Large intestine (tissue), 12 donors: ENCODE measurements at places on chromosomes 5 and 9. TPM values are rescaled to one million over a fixed set of nuclear protein-coding genes. Genes with fewer than 3 reads are reported as not detected.

The EMB gene
- 69.5 TPM for polyA plus RNA-seq

The SLC24A2 gene
- polyA plus RNA-seq, result 0.03 TPM

The FAM221B gene
- 0.10 TPM for polyA plus RNA-seq

The CCL27 gene
- polyA plus RNA-seq, result 0.18 TPM

The IL3 gene
- not detected for polyA plus RNA-seq

The LRRC26 gene
- 12.0 TPM for polyA plus RNA-seq

The ITGA2 gene
- 13.7 TPM for polyA plus RNA-seq

The INSL6 gene
- 0.51 TPM for polyA plus RNA-seq

The TLR4 gene
- 6.2 TPM for polyA plus RNA-seq

The GTF2H2C gene
- polyA plus RNA-seq, result 61.1 TPM

The ARHGEF37 gene
- polyA plus RNA-seq, result 4.5 TPM

The TARS1 gene
- polyA plus RNA-seq, result 75.9 TPM

The CYSTM1 gene
- polyA plus RNA-seq, result 94.5 TPM

The S1PR3 gene
- polyA plus RNA-seq, result 10.4 TPM

The GRAMD2B gene
- 54.2 TPM for polyA plus RNA-seq

The CDO1 gene
- 5.7 TPM for polyA plus RNA-seq

The TICAM2 gene
- 2.9 TPM for polyA plus RNA-seq

The CCNO gene
- polyA plus RNA-seq, result not detected

The WWC1 gene
- polyA plus RNA-seq, result 28.6 TPM

The RGS7BP gene
- 1.1 TPM for polyA plus RNA-seq

The KIF12 gene
- polyA plus RNA-seq, result 136 TPM

The TMC1 gene
- 0.16 TPM for polyA plus RNA-seq

The DMRT3 gene
- not detected for polyA plus RNA-seq

The PCDHB12 gene
- 1.2 TPM for polyA plus RNA-seq

The EGFLAM gene
- 4.4 TPM for polyA plus RNA-seq

The DMGDH gene
- polyA plus RNA-seq, result 1.3 TPM

The HRCT1 gene
- polyA plus RNA-seq, result 1.6 TPM

The MORN5 gene
- polyA plus RNA-seq, result 2.2 TPM

The ZNF367 gene
- 8.2 TPM for polyA plus RNA-seq

The GADD45G gene
- polyA plus RNA-seq, result 10.5 TPM

The WNT8A gene
- polyA plus RNA-seq, result not detected

The HK3 gene
- polyA plus RNA-seq, result 0.28 TPM

The POLE3 gene
- 48.0 TPM for polyA plus RNA-seq

The OTULINL gene
- 15.8 TPM for polyA plus RNA-seq

The ANXA2R gene
- 1.4 TPM for polyA plus RNA-seq

The QRFP gene
- polyA plus RNA-seq, result 0.36 TPM

The TAS2R1 gene
- polyA plus RNA-seq, result not detected

The PCAT7 gene
- polyA plus RNA-seq, result 0.84 TPM

The MARCOL gene
- not detected for polyA plus RNA-seq

The FRRS1L gene
- 9.1 TPM for polyA plus RNA-seq

The ACTBL2 gene
- 0.01 TPM for polyA plus RNA-seq

The ANKRD33B gene
- 0.88 TPM for polyA plus RNA-seq

The OR1J2 gene
- not detected for polyA plus RNA-seq

The RNF183 gene
- 0.91 TPM for polyA plus RNA-seq

The CIZ1 gene
- 95.1 TPM for polyA plus RNA-seq

The IL9 gene
- polyA plus RNA-seq, result not detected

The IL7R gene
- polyA plus RNA-seq, result 9.9 TPM

The SLC34A3 gene
- polyA plus RNA-seq, result 36.9 TPM

The IFNB1 gene
- not detected for polyA plus RNA-seq

The CDH9 gene
- polyA plus RNA-seq, result 0.91 TPM

The PCDHGA4 gene
- polyA plus RNA-seq, result 0.79 TPM

The SH3TC2 gene
- polyA plus RNA-seq, result 0.72 TPM

The SPAAR gene
- 0.84 TPM for polyA plus RNA-seq

The GPRIN1 gene
- polyA plus RNA-seq, result 7.0 TPM
